K562 (cell line): ENCODE measurements at places on chromosomes 2 and 18. TPM values are rescaled to one million over a fixed set of nuclear protein-coding genes. Genes with fewer than 3 reads are reported as not detected.
A peak's percentile ranks its signal among the peaks of the same experiment; 100 is the strongest.

DNA sequence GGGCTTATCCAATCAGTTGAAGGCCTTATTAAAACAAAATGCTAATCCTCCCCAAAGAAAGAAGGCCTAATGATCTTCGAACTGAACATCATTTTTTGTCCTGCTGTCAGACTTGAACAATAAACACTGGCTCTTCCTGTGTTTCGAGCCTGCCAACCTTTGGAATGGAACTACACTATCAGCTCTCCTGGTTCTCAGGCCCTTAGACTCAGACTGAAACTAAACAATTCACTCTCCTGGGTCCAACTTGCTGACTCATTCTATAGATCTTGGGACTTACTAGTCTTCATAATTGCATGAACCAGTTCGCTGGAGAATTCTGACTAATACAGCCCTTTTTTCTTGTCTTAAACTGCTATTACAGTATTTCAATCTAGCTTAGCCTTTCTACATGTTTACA lies 235.2 kb downstream of the LNPK start:
- no peak for DNase-seq

DNA sequence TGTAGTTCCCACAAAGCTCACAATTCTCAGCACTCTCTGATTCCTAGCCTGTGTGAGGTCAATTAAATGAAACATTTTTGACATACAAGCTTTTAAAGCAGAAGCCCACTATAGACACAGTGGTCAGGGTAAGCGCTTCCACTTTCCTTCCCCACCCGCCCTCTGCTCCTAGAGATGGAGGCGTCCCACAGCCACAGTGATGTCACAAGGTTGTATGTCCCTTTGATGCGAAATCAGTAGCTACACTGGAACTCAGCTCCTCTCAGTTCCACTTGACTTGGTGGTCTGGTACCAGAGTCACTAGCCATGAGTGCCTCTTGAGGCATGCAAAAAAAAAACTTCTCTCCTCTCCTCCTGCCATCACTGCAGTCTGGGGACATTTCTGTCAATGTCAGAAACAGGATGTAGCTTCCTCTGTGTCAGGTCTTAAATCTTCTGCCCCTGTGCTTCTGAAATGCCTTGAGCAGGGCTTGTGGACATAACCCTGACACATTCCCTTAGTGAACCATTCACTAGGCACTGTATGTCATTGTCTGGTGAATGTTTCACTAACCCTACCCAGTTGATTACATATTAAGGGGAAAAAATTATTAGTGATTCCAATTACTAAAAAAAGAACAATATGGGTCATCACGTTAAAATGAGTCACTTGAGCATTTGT lies 7.8 kb downstream of the SULT1C4 start:
- DNase-seq = no peak

DNA sequence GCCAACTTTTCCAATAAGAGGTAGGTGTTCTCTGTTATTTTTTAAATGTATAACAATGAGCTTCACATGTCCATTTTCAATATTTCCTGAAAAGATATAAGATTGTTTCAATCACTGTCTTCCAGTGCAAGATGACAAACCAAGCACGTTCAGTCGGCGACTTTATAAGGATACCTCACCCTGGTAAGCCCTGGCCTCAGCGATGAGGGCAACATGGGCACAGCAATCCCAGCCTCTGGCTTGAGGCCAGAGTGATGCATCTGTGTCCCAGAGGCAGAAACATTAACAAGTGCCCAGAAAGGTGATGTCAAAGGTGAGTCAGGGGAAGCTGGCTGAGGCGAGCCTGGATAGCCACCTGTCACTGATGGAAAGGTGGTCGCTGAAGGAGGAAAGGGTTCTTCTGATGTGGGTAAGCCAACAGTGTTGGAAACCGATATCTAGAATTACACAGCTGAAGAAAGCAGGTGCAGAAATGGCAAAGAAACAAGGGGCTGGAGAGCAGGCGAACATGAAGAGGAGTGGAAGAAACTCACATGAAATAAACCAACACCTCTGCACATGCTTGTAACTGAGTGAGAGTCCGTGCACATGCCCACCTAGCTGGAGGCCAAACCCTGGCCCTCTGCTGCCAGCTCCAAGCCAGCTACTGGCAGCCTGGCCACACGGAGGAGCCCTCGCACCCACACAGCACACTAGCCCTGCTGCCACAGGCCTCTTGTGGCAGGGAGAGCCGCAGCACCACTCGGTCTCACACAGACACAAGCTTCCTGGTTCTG lies 65.5 kb downstream of the FBXO15 start:
- peak; percentile 9 for DNase-seq

GRCh38 chr2:39786761-39787522 lies 7.9 kb upstream of the THUMPD2 start:
- DNase-seq = no peak

DNA sequence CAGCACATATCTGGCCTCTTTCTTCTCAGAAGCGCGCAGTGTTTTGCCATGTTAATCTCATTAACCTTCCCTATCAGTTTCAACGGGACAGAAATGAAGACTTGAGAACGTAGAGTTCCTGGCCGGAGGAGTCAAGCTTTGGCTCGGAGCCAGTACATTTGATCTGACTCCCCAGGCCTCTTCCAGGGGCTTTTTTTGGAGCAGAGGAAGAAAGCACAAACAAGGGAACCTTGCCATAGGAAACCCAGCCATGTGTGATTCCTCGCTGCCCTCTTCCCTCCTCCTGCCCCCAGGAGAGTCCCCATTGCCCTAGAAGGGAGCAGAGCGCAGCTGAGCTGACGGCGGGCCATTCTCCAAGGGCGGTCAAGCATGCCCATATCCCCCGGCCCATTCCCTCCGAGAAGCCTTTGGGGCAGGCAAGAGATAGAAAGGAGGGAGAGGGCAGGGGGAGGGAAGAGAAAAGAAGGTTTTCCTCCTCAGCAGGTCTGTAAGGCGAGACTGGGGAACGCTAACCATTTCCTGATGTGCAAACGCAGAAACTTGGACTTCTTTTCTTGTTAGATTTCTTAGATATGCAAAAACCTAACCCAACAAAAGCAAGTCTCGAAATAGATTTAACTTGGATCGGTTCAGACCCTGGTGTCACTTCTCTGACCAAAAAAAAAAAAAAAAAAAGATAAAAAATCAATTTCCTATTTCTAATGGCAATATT lies 63.7 kb upstream of the POU3F3 start:
- DNase-seq = no peak

DNA sequence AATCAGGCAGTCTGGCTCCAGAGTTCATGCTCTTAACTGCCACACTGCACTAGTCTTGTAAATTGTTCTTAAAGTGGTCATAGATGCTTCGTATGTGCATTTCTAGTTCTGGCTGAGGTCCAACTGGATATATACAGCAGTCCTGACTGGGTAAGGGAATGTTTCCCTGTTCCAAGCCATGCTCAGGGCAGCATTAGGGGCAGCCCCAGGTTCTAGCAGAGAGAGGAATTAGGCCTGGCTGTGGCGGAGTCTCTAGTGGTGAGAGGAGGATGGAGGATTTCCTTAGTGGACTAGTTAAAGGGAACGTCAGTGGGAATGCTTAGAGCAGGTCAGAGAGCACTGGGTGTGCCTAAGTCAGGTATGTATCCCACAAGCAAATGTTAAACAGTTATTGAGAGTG lies 28.0 kb downstream of the UBE2E3 start:
- no peak for DNase-seq

- no peak for DNase-seq
These were observed 430.6 kb downstream of the TMX3 start for GRCh38 chr18:68284236-68284780.

GRCh38 chr2:210421916-210422315 lies 54.6 kb downstream of the LANCL1 start:
- DNase-seq = no peak

DNA sequence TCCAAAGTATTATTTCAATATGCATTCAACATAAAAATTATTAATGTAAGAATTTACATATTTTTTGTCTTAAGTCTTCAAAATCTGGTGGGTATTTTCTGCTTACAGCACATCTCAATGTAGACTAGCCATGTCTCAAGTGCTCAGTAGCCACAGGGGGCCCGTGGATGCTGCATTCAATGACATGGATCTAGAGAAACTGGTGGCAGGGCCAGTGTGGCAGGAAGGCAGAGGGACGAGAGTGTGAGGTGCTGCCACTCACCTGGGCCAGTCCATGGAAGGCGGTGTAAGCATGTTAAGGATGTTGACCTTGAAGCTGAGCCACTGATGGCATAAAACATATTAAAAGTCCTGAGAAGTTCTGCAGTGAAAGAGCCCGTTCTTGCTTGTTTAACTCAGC lies 6.2 kb upstream of the LIPG start:
- DNase-seq = no peak

DNA sequence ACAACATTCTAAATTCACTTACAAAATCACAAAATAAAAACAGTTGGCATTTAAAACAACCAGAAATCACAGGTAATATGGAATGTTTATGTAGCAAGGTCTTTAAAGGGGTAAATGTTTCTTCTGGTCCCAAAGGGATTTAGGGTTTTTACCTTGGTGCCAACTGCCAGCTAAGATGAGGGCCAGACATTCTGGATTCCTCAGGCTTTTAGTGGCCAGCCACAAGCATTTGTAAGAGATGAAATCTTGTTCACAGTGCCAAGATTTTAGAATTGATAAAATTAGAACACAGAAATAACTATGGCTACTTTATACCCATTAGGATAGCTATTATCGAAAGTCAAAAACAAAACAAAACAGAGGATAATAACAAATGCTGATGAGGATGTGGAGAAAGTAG lies 60.4 kb upstream of the CDKL4 start:
- no peak for DNase-seq

DNA sequence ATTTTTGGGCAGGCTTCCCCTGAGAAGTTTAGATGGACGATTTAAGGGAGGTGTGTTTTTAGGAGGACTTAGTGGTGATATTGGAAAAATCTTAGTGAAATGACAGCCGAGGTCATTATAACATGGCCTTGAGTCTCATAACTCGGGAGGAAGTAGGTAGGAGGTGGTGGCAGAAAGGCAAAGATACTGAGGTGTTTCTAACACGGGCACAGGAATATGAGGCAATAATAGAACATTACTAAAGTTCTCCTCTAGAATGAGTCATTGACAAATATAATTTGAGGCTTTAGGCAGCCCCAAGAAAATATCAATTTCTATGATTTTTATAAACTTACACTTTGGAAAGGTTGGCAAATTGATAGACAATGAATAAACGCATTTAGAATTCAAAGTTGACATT lies 146.1 kb upstream of the ZEB2 start:
- no peak for DNase-seq

GRCh38 chr2:47741637-47742036 lies 41.3 kb upstream of the MSH6 start:
- no peak for DNase-seq

DNA sequence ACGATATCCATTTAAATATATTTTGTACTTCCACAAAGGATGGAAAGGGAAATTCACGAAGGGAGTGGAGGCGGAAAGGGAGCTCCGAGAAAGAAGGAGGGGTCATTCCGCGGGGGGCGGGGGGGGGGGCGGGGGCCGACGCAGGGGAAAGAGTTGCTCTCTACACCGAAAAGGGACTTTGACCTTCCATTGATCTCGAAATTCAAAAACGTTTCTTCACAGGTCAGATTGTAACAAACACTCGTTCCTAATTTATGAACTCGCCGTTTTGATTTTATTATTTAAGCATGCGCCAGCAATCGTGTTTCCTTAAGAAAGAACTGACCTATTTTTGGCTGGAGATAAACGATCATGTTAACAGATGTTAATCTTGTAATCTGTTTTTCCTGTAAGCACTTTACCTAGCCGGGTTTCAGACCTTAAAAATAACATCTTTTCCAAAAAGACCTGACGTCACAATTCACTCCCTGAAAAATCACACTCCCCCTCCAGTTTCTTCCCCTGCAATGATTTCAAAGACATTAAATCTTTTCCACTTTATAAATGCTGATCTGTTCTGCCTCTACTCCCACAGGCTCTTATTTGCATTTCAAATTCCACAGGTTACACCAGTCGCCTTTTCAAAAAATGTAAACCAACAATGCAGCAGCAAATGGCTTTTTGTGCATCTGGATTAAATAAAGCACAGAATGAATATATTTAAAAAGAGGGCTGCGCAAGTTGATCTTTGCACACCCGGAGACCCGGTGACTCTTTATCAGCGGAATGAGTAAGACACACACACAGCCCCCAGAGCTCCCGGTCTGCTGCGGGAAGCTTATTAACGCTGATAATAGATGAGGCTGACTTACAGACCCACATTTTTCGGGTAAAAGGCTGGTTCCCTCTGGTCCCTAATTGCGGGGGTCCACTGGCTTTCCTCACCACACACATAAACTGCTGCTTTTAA lies 1.6 kb downstream of the ZNF516 start:
- peak; percentile 23 for DNase-seq

GRCh38 chr2:240648155-240648649 lies 22.9 kb downstream of the GPR35 start:
- DNase-seq = no peak

GRCh38 chr2:38064801-38065501 lies 11.0 kb downstream of the CYP1B1 start:
- DNase-seq = no peak

- DNase-seq = no peak
These were observed 16.0 kb upstream of the AP1S3 start for GRCh38 chr2:223853425-223853837.

DNA sequence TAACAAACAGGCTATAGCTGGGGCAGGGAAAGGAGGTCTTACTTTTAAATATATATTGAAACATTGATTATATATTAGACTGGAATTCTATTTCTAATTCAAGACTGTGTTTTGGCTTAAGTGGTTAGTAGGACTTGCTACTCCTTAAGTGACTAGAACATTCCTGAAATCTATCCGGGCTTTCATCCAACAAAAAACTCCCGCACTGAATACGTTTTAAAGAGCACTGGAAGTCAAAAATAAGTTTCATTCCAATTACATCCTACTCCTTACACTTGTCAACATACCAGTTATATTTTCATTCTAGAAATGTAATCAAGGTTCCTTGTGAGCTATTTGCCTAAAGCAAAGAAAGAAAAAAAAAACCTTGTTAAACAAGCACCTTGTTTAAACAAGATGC lies 204.6 kb downstream of the SP3 start:
- no peak for DNase-seq

DNA sequence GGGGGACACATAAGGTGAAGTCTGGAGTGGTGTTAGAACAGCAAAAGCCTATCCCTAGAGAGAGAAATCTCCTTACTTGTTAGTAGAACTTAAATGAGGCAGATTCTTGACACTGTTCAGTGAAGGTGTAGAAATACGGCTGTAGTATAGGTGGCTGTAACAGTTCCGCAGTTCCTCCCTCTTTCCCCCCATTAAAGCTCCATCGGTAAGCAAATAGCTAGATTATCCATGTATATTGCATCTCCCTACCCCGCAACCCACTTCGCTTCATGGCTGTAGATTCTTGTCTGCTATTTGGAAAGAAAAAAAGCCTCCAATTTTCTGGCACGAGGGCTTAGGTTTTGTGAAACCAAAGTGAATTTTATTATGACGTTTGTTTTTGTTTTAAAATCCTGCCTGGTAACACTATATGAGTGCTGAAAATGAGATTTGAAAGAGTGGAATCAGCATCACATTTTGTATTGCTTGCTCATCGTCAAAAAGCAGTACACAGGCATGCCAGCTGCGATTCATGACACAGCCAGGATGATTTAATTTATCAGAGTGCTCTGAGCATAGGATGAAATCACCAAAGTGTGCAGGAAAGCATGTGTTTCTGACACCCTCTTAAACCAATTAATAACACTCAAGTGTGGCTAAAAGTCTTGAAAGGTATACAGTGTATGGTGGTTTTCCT lies 1.4 kb downstream of the FAM171B start:
- DNase-seq = no peak

- DNase-seq = no peak
These were observed 109.2 kb downstream of the FSHR start for GRCh38 chr2:49045083-49045482.

CASP8 gene
- total RNA-seq = 17.9 and 21.6 TPM in 2 replicates

SLC23A3 gene
- total RNA-seq = 0.60 and 0.64 TPM in 2 replicates

HOXD3 gene
- total RNA-seq = not detected in 2 replicates

LINC00305 gene
- not detected in 2 replicates for total RNA-seq

CNTNAP5 gene
- total RNA-seq = not detected in 2 replicates

DSG1 gene
- 0.09 and 0.13 TPM in 2 replicates for total RNA-seq

ANKMY1 gene
- 15.1 and 16.0 TPM in 2 replicates for total RNA-seq

TTN gene
- 0.07 and 0.20 TPM in 2 replicates for total RNA-seq

RBM44 gene
- total RNA-seq = 0.04 and 0.07 TPM in 2 replicates
